Body of pancreas (tissue), 4 donors: ENCODE measurements at places on chromosomes 7 and 10. TPM values are rescaled to one million over a fixed set of nuclear protein-coding genes. Genes with fewer than 3 reads are reported as not detected.

Gene WDR86
- total RNA-seq, result 11.2 TPM

Gene GRID2IP
- total RNA-seq, result 1.6 TPM

Gene MINDY3
- total RNA-seq, result 15.6 TPM

Gene MGAM2
- 10.9 TPM for total RNA-seq

Gene GIMAP1
- total RNA-seq, result 0.99 TPM

Gene GIMAP7
- 3.6 TPM for total RNA-seq

Gene ZMIZ1
- 42.2 TPM for total RNA-seq

Gene GPER1
- total RNA-seq, result not detected

Gene SLC26A5
- total RNA-seq, result not detected

Gene TNRC18
- total RNA-seq, result 87.9 TPM

Gene NYAP1
- total RNA-seq, result 1.0 TPM

Gene CNPY1
- total RNA-seq, result not detected

Gene SUN1
- total RNA-seq, result 122 TPM

- no peak for DNase-seq
- H3K27ac ChIP-seq, result no peak overlapping the region
- H3K36me3 ChIP-seq, result no peaks in the 10 kb centered on the region
These were observed 19.5 kb downstream of the ATP6V1F start for GRCh38 chr7:128882134-128882533.

DNA sequence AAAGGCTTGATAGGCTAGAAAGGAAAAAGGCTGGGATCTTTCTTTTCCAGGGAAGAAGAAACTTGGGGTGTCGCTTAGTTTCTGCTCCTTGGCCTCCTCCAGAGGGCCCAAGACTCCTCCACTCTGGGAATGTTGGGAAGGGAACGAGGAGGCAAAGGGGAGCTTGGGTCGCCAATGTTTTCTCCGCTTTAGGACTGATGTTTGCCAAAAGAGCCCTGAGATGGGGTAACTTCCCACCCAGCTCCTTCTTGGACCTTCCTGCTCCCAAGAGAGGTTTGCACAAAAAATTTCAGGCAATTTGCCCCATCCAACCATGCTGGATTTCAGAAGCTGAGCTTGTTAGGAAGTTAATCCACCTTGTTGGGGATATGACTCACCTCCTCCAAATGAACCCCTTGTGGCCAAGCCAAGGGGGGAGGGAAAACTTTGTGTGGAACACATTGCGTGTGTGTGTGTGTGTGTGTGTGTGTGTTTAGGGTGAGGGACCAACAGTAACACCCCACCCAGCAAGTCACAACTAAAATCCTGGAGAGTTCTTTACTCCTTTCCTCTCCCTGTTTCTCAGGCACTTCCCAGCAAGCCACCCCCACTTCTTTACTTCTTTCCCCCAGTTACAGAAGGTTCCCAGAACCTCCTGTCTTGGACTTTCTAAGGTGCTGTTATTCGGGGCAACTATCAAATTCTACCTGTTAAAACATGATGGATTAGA is 8.7 kb upstream of the HOXA2 start:
- peaks cover 37% of the 10 kb centered on the region for H3K27me3 ChIP-seq
- H3K4me3 ChIP-seq, result no peak overlapping the region
- no peak for DNase-seq

DNA sequence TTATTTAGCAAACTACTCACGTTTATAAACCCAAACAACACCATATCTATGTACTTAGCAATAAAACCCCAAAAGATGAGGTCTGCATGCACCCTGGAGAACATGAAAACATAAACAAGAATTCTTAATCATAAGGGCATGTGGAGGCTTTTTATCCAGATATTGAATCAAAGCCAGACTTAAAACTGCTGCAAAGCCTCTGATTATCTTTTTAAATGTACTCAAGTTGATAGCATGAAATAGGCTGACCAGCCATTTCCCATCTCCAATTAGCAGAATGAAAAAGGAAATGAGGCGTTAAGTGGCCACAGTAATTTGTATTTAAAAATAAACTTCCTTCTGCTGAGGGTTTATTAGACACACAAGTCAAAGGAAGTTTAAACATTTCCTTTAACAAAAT is 48.3 kb downstream of the ITIH5 start:
- no peak overlapping the region for H3K27ac ChIP-seq
- no peaks in the 10 kb centered on the region for H3K4me1 ChIP-seq
- no peaks in the 10 kb centered on the region for H3K27me3 ChIP-seq
- no peak overlapping the region for H3K4me3 ChIP-seq
- H3K36me3 ChIP-seq, result no peaks in the 10 kb centered on the region

DNA sequence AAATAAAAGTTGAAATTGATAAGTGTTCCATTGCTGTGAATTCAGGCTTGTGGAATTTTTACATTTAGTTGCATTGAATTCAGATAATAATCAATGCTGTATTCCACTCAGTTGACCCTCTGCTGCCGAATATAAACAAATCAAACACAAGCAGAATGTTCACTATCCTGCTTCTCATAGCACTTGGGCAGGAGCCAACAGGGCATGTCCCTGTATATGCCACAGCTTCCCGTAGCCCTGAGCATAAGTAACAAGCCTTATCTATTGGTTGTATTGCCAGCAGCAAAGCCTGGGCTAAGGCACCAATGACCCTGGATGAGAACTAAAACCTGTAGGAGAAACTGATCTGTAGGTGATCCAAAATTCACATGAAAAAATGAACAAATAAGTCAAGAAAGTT is 145.9 kb downstream of the ARHGAP12 start:
- no peaks in the 10 kb centered on the region for H3K4me1 ChIP-seq
- no peak overlapping the region for H3K27ac ChIP-seq
- peak; percentile 16 for DNase-seq
- H3K4me3 ChIP-seq, result no peak overlapping the region
- H3K27me3 ChIP-seq, result no peaks in the 10 kb centered on the region

- H3K4me3 ChIP-seq, result no peak overlapping the region
- H3K27ac ChIP-seq, result no peak overlapping the region
- no peaks in the 10 kb centered on the region for H3K36me3 ChIP-seq
- DNase-seq, result no peak
- H3K4me1 ChIP-seq, result no peaks in the 10 kb centered on the region
These were observed 57.4 kb upstream of the MXI1 start for GRCh38 chr10:110150046-110150445.

DNA sequence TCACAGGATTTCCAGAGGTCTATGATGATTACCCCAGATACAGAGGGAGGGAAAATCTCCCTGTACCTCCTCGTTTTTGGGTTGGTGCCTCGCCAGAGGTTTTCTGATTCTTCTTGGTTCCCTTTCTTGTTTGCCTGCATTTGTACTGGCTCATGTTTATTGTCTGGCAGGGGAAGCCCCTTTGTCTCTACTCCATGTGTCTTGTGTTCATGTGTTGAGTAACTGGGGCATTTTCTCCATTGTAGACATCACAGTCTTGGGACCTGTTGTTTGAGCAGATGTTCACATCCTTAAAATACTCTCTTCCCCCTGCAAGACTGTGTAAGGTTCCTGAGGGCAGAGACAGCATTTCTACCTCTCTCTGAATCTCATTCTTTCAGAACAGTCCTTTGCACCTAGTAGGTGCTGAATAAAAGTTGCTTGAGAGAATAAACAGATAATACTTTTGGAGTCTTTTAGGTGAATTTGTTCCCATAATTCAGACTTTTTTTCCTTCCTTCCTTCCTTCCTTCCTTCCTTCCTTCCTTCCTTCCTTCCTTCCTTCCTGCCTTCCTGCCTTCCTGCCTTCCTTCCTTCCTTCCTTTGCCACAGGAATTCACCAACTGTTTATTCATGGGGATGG is 25.1 kb downstream of the CDK14 start:
- no peaks in the 10 kb centered on the region for H3K36me3 ChIP-seq
- no peak overlapping the region for H3K27ac ChIP-seq
- no peaks in the 10 kb centered on the region for H3K27me3 ChIP-seq
- H3K4me1 ChIP-seq, result peaks cover 18% of the 10 kb centered on the region
- no peak overlapping the region for H3K4me3 ChIP-seq
- no peak for DNase-seq

- no peak for DNase-seq
- H3K4me3 ChIP-seq, result no peak overlapping the region
- no peaks in the 10 kb centered on the region for H3K36me3 ChIP-seq
- H3K27me3 ChIP-seq, result no peaks in the 10 kb centered on the region
- peaks cover 6% of the 10 kb centered on the region for H3K4me1 ChIP-seq
These were observed 468.7 kb downstream of the KCNMA1 start for GRCh38 chr10:77168861-77169260.

GRCh38 chr10:62244785-62245467 is 23.7 kb downstream of the RTKN2 start:
- peaks cover 5% of the 10 kb centered on the region for H3K4me1 ChIP-seq
- no peak overlapping the region for H3K4me3 ChIP-seq
- peak; percentile 16 for DNase-seq
- H3K36me3 ChIP-seq, result no peaks in the 10 kb centered on the region
- no peak overlapping the region for H3K27ac ChIP-seq

- H3K4me3 ChIP-seq, result no peak overlapping the region
- H3K36me3 ChIP-seq, result no peaks in the 10 kb centered on the region
- H3K27me3 ChIP-seq, result no peaks in the 10 kb centered on the region
- no peak for DNase-seq
- H3K27ac ChIP-seq, result no peak overlapping the region
These were observed 3.0 kb upstream of the DNAAF5 start for GRCh38 chr7:723541-723940.

GRCh38 chr10:18268005-18268404 is 127.8 kb downstream of the CACNB2 start:
- H3K4me3 ChIP-seq, result no peak overlapping the region
- no peaks in the 10 kb centered on the region for H3K36me3 ChIP-seq
- no peaks in the 10 kb centered on the region for H3K27me3 ChIP-seq
- no peaks in the 10 kb centered on the region for H3K4me1 ChIP-seq
- DNase-seq, result no peak

DNA sequence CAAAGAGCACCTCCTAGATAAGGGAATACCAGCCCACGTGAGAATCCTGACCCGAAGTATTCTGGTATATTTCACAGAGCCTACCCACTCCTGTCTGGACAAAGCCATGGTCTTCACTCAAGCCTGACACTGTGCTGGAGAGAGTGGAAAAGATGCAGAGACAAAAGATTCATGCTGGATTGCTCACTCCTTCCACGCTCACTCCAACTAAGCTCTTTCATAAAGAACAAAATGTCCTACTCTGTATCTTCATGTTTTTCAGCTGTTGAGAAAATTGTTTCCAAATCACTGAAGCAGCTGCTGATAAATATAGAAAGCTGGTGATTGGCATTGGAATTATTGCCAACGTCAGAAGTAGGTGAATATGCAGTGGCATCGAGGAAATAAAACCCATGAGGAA is 106.0 kb downstream of the ABLIM1 start:
- H3K4me1 ChIP-seq, result peaks cover 24% of the 10 kb centered on the region
- H3K4me3 ChIP-seq, result no peak overlapping the region
- DNase-seq, result no peak
- H3K36me3 ChIP-seq, result no peaks in the 10 kb centered on the region
- H3K27ac ChIP-seq, result peak overlapping the region; percentile 49

GRCh38 chr10:63711867-63712716 is 190.9 kb downstream of the REEP3 start:
- no peaks in the 10 kb centered on the region for H3K36me3 ChIP-seq
- peak overlapping the region; percentile 94 for H3K27ac ChIP-seq
- H3K27me3 ChIP-seq, result no peaks in the 10 kb centered on the region
- peaks cover 55% of the 10 kb centered on the region for H3K4me1 ChIP-seq
- no peak overlapping the region for H3K4me3 ChIP-seq

GRCh38 chr10:69421611-69422308 is 5.0 kb upstream of the TACR2 start:
- no peaks in the 10 kb centered on the region for H3K27me3 ChIP-seq
- no peak overlapping the region for H3K4me3 ChIP-seq
- no peaks in the 10 kb centered on the region for H3K36me3 ChIP-seq

DNA sequence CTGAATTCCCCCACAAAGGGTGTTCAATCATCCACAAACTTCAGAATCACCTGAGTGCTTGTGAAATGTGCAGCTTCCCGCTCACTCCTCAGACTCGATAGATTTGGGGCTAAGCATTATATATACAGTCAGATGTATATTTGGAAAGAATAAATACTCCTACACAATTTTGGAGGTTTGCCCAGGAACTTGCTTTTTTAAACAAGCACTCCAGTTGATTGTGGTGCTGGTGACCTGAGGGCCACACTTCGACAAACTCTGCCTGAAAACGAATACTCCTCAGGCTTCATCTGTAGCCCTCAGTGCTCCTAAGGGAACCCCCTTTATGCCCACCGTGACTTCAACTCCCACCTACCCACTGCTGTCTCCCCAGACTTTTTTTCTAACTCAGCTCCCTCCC is 211.6 kb downstream of the INHBA start:
- H3K27me3 ChIP-seq, result no peaks in the 10 kb centered on the region
- H3K4me3 ChIP-seq, result no peak overlapping the region
- H3K4me1 ChIP-seq, result no peaks in the 10 kb centered on the region

DNA sequence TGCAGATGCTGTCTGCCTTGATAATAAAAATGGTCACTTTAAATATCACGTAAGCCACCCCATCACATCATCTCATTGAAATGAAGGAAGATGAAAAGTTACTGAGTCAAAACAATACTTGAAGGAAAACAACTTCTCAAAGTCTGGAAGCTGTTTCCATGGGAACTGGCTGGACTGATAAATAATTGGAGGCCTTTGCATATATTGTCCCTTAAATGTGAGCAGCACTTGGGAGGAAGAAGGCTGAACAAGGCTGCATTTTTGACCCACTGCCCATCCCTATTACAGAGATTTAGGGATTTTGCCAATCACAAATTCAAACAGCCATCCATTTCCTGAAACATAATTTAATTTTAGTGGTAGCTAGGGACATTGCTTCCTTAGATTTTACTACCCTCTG is 18.2 kb upstream of the MAGI2 start:
- no peak overlapping the region for H3K4me3 ChIP-seq
- no peaks in the 10 kb centered on the region for H3K36me3 ChIP-seq
- DNase-seq, result no peak
- no peaks in the 10 kb centered on the region for H3K4me1 ChIP-seq
- H3K27me3 ChIP-seq, result no peaks in the 10 kb centered on the region
- no peak overlapping the region for H3K27ac ChIP-seq
